ENCODE measurements at places on chromosomes 6 and 20. TPM values are rescaled to one million over a fixed set of nuclear protein-coding genes. Genes with fewer than 3 reads are reported as not detected.

Gene VGLL2
- total RNA-seq: not detected

Gene ID4
- 2.4 TPM for total RNA-seq

Gene SRSF12
- 0.14 TPM for total RNA-seq

Gene SLC17A3
- total RNA-seq: not detected

Gene ALDH5A1
- 0.69 TPM for total RNA-seq

Gene OR2H1
- not detected for total RNA-seq

Gene PSMB8
- 31.2 TPM for total RNA-seq

Gene JARID2
- 5.0 TPM for total RNA-seq

Gene SLC22A16
- not detected for total RNA-seq

Gene TREM2
- total RNA-seq: 0.14 TPM

Gene GPR6
- total RNA-seq: not detected

Gene SRMS
- not detected for total RNA-seq

Gene RSPH9
- total RNA-seq: 0.65 TPM

Gene ZNF335
- total RNA-seq: 12.2 TPM

Gene SNX9
- 26.7 TPM for total RNA-seq

Gene CALHM5
- 6.1 TPM for total RNA-seq

Gene PCK1
- not detected for total RNA-seq

Gene SLC22A7
- not detected for total RNA-seq

Gene TSPO2
- not detected for total RNA-seq

Gene EFHC1
- 19.0 TPM for total RNA-seq

Gene NRN1
- total RNA-seq: 0.30 TPM

Gene RAET1L
- not detected for total RNA-seq

Gene LAMA4
- total RNA-seq: 174 TPM

Gene POM121L2
- not detected for total RNA-seq

Gene IPCEF1
- not detected for total RNA-seq

Gene COX4I2
- not detected for total RNA-seq

Gene MROH8
- 0.89 TPM for total RNA-seq

Gene ZDHHC14
- 2.1 TPM for total RNA-seq

Gene LMBRD1
- 30.6 TPM for total RNA-seq

Gene ZBTB12
- total RNA-seq: 3.6 TPM

Gene PTGIS
- total RNA-seq: 5.6 TPM

Gene NPBWR2
- total RNA-seq: not detected

Gene RIPOR2
- 0.42 TPM for total RNA-seq

Gene CLPSL2
- total RNA-seq: not detected

Gene CUTA
- total RNA-seq: 84.6 TPM

Gene TREML1
- total RNA-seq: not detected

Gene COL9A1
- not detected for total RNA-seq

Gene MMP24
- 1.0 TPM for total RNA-seq

Gene NECAB3
- total RNA-seq: 31.1 TPM

Gene FAM83D
- 2.1 TPM for total RNA-seq

Gene MLIP
- total RNA-seq: not detected

Gene C20orf204
- total RNA-seq: 0.88 TPM

Gene E2F1
- total RNA-seq: 1.8 TPM

Gene MYBL2
- 4.9 TPM for total RNA-seq

Gene CTAGE9
- not detected for total RNA-seq

Gene ACSS1
- 0.89 TPM for total RNA-seq

Gene LSM2
- total RNA-seq: 18.4 TPM

Gene MICB
- total RNA-seq: 6.5 TPM

Gene CASP8AP2
- total RNA-seq: 18.3 TPM

Gene GNAS-AS1
- total RNA-seq: 0.89 TPM
